T-helper 2 cell (primary cell): ENCODE measurements at places on chromosomes 4 and X.

- DNase-seq: no peak
Measured at GRCh38 chrX:17405225-17405969, 30.4 kb downstream of the NHS start.

DNA sequence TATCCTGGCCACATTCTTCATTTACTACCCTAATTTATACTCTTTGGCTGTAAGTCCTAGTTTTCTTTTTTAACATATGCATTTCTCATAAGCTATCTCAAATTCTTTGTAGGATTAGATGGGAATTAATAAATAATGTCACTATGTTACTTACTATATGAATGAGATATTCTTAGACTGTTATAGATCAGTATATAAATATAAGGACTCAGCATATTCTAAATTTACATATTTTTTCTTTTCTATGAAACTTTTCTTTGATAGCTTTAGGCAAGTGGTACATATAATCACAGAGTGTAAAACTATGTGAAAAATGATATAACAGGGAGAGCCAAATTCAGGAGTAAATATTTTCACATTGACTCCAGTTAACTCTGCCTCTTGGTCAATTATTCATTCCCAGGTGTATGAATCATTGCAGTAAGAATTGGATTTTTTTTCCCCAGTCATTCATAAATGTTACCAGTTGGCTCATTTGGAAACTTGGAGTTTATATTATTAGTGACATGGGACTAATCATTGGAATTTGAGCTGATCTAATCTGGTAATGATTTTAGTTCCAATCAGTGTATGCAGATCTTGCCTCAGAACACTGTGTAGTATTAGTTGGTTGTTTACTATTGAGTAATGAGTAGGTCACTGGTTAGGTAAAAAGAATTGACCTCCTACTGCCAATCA, 25.3 kb downstream of the FHIP1A start:
- no peak for DNase-seq

DNA sequence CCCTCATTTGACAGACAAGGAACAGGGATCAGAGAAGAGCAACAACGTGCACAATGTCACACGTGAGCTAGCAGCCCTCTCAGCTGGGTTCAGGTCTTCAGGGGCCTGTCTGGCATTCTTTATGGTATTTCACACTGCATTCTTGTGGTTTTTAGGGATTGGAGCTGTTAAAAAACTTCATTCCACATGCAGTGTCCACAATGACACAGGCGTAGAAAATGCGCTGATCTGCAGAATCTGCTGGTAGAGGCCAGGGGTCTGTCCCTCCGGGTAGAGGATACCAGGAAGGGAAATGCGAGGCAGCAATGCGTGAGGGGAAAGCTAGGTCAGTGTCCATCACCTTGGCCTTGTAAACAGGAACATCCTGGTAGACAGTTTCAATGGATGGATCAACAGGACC, 36.6 kb downstream of the MAP7D3 start:
- DNase-seq: no peak

DNA sequence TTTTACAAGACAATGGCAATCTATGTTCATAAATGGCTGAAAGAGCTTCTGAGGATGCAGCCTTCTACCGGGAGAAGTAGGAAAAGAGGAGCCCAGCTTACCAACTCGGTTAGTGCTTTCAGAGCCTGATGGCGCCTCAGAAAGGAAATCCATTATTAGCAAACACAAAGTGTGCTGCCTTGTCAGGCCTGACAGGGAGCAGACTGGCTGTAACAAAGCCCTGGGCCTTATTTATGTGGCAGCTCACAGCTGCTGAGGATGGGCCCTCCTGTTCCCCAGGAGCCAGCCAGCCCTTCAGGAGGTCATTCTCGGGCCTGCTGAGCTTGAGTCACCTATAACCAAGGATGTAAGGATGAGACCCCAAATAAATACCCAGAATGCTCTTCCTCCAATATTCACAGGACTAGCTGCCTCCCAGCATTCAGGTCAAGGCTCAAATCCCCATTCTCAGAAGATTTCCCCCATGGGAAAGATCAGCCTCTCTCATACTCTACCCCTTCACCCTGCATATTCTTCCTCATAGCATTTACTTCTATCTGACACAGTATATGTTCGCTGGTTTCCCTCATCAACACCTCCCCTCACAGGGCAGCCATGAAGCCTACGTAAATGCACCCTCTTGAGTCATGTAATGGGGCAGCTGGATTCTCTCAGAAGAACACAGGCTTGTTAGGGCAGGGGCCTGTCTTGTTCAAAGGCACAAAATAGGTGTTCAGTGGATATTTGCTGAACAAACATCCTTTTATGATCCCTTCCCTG, 227.0 kb upstream of the RASGEF1B start:
- no peak for DNase-seq

- DNase-seq: no peak
Measured at GRCh38 chr4:72701987-72702819, 133.2 kb upstream of the ADAMTS3 start.

DNA sequence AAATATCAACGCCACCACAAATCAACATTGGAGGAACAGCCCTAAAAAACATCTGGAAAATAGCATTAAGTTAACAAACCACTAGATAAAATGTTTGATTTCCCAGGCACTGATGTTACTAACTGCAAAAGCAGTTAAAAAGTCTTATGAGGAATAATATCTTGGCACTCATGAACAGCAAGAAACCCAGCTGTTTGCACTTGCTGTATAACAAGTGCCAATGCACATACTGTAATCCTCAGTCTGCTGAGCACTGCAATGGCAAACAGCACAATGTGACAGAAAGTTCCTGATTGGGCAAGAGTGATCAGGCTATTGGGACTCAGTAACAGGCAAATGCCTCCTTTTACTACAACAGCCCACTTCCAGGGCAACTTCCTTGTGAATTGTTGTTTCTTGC, 20.8 kb upstream of the SEC24B start:
- DNase-seq: no peak

DNA sequence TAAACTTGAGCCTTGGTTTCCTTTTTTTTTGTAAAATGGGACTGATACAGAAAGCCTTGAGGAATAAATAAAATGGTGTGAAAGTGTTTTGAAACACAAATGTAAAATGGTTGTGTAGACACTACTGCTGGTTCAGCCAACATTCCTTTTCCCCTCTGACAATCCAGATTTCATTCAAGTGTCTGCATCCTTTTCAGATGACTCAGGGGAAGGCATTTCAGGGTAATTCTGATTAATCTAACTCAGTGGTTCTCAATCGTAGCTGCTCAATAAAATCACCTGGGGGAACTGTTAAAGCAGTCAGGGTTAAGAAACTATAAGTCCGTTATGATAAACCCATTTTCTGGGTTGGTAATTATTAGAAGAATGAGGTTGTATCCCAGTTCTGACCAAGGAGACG, 4.6 kb downstream of the ARHGAP10 start:
- no peak for DNase-seq

DNA sequence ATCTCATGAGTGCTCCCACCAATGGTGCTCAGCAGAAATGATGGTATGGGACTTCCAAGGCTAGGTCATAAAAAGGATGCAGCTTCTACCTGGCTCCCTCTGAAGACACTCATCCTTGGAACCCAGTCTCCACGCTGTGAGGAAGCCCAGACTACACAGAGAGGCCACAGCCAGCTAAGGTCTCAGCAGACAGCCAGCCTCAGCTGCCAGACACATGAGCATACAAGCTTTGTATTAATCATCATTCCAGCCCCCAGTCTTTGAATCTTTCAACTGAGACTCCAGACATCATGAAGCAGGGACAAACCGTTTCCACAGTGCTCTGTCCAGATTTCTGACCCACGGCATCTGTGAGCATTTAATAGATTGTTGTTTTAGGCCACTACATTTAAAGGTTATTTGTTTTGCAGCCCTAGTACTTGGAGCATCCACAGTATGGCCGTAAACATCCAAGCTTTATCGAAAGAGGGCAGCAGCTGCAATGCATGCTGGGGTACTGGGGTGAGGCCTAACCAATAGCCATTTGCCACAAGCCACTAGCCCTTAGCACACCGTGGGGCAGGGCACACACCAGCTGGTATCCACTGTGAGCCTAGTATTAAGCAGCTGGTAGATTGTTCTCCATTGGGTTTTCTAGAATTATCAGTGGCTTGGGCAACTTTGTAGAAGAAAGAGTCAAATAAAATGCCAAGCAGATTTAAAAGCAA, 449.1 kb downstream of the BCOR start:
- DNase-seq: no peak

DNA sequence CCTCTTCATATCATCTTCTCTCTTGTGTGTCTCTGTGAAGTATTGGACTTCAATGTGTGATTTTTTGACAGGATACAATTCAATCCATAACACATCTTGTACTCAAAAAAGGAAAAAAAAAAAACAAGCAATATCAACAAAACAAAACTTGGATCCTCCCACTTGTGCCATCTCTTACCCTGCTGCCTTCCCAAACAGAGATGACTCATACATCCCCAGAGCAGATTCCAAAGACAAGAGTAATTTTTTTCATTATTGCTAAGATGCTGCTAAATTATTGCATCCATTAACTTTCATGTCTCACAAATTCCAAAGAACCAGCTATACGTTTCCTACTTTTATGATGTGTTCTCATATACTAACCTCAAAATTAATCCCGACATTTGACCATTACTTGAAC, 479.2 kb downstream of the GBA3 start:
- no peak for DNase-seq

GRCh38 chr4:108047199-108047598, 57.5 kb downstream of the HADH start:
- no peak for DNase-seq

DNA sequence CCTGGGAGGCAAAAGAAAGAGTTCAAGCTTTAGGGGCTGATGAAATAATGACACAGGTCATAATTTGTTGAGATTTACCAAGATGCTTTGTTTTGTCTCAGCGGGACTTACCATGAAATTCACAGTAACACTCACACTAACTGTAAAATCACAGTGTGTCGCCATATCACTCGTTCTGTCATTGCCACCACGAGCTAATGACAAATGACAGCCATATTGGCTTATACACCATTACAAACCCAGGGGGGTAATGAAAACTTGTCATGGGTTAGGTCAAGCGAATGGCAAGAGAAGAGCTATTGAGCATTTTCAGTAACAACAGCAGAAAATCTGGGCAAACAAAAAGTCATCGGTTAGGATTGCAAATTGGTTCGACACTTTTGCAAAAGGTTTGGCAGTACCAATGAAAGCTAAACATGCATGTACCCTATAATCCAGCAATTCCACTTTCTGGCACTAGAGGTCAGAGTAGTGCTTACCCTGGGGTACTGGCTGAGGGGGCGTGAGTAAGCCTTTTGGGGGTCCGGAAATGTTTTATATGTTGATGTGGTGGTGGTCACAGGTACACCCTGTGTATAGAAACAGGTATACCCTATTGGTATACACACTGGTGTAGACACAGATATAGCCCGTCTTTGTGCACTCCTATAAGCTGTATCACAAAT, 83.9 kb upstream of the RAI2 start:
- DNase-seq: no peak

DNA sequence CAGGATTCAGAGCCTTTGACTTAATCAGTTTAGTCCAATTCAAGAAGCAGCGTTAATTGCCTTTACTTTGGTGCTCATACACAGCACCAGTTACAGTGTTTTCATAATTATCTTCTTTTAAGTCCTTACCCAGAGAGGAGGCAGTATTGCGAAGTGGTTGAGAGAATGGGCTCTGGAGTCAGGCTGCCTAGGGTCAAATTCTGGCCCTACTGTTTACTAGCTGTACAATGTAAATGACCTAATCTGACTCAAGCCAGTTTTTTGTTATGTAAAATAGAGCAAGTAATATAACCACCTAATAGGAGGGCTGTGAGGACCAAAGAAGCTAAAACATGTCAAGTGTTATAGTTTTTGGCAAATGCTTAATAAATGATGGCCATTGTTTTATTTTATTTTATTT, 27.6 kb downstream of the WDR44 start:
- no peak for DNase-seq

GRCh38 chrX:104335756-104336155, 81.0 kb upstream of the ESX1 start:
- DNase-seq: no peak

DNA sequence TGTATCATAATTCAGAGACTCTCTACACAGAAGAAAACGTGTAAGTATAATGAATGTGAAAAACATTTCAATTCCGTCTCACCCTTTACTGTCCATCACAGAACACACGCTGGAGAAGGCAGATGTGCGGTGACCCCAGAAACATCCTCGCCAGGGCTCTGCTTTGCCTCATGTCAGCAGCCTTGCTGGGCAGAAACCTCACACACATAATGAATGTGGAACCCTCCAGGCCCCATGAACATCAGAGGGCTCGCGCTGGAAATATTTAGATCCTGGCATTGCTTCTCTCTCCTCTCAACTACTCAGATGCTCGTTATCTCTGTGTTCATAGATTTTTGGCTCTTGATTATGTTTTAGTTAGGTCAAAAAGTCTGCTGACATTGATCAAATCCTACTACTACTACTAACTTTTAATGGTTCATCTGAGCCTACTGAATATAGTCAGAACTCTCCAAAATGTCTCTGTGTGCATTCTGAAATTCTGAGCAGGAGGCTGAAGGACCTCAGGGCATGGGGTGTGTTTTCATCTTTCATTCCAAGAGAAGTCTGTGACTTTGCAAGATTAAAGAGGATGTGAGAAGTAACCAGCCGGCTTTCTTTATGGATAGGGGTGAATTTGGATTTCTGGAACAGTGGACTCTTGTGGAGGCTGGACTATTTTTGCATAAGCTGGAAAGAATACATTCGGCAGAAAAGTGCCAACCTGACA, 27.0 kb downstream of the SMIM43 start:
- no peak for DNase-seq

DNA sequence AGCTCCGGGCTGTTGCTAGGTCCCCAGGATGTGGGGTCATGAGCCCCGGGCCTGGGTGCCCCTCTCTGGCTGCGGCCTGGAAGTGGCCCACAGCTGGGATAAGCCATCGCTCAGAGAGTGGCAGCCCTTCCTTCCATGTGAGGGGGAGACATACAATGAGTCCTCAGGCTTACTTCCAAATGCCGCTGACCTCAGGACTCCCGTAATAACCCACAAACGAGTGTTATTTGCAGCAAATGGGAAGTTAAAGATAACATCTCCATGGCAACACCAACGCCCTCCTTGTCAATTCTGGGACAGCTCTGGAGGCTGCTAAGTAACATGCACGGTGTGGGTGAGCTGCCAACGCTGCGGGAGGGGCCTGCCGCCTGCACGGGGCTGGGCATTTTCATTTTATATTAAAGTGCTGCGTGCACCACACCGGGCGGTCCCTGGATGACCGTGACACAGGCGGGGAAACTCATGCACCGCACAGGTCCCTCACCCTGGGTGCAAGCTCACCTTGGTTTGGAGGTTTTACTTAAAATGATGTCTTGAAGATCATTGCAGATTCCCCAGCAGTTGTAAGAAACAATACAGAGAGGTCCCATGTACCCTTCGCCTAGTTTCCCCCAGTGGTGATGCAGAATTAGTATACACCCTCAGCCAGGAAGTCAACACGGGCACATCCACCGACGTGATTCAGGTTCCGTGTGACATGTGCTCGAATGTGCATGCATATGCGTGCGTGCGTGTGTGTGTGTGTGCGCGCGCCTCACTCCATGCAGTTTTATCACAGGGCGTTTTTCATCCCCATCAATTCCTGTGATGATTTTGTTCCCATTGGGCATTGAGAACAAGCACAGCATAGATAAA, 79.4 kb downstream of the ABLIM2 start:
- no peak for DNase-seq

GRCh38 chr4:174503079-174503715, 19.1 kb downstream of the HPGD start:
- DNase-seq: no peak
